ENCODE measurements at places on chromosomes 7 and 10. TPM values are rescaled to one million over a fixed set of nuclear protein-coding genes. Genes with fewer than 3 reads are reported as not detected.

Gene H2BK1
- not detected for total RNA-seq

Gene RAMP3
- total RNA-seq, result 26.6 TPM

Gene TMEM60
- 7.6 TPM for total RNA-seq

Gene WIPF3
- 15.4 TPM for total RNA-seq

GRCh38 chr7:77691892-77692491 is 4.3 kb upstream of the RSBN1L start:
- H3K4me3 ChIP-seq, result no peak overlapping the region
- H3K36me3 ChIP-seq, result peaks cover 15% of the 10 kb centered on the region
- DNase-seq, result no peak
- peaks cover 15% of the 10 kb centered on the region for H3K4me1 ChIP-seq
- H3K27ac ChIP-seq, result no peak overlapping the region

- no peak for DNase-seq
- no peak overlapping the region for H3K4me3 ChIP-seq
- no peaks in the 10 kb centered on the region for H3K4me1 ChIP-seq
- H3K36me3 ChIP-seq, result no peaks in the 10 kb centered on the region
- H3K27me3 ChIP-seq, result no peaks in the 10 kb centered on the region
These were observed 530.6 kb downstream of the ANKRD7 start for GRCh38 chr7:118755067-118755625.

DNA sequence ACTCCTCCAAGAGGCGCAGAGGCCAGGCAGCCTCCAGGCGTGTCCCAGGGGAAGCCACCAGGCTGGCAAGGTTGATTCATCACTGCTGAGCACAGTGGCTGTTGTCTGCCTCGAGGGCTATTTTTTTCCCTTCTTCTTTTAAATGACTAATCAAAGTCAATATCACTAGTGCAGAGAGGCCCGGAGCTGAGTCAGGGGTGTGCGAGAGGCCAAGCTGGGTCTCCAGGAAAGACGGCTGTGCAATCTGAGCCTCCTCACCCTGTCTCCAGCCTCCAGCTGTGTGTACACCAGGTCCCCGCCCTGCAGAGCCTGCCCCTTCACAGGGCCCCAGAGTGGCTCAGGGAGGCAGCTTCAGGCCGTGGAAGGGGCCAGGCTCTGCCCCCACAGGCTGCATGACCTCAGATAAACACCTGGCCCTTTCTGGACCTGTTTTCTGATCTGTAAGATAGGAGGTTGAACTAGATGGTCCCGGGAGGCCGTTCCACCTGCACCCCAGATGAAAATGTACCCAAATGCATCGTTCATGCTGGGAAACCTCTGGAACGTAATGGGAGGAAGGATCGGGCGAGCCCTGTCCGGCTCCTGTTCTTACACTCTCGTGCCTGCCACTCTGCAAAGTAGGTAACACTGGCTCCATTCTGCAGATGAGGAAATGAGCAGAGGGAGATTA is 3.7 kb downstream of the STX1A start:
- no peaks in the 10 kb centered on the region for H3K36me3 ChIP-seq
- no peak overlapping the region for H3K27ac ChIP-seq
- no peak overlapping the region for H3K4me3 ChIP-seq
- no peak for DNase-seq
- H3K4me1 ChIP-seq, result peaks cover 43% of the 10 kb centered on the region

All from heart right ventricle (tissue), 16 donors.